ENCODE measurements at places on chromosomes 2 and 18. TPM values are rescaled to one million over a fixed set of nuclear protein-coding genes. Genes with fewer than 3 reads are reported as not detected.

- DNase-seq = no peak
- H3K27me3 ChIP-seq = no peaks in the 10 kb centered on the region
- no peaks in the 10 kb centered on the region for H3K36me3 ChIP-seq
- no peaks in the 10 kb centered on the region for H3K4me1 ChIP-seq
- no peak overlapping the region for H3K4me3 ChIP-seq
- no peak overlapping the region for H3K27ac ChIP-seq
Observed at GRCh38 chr2:166891727-166892126, 3.4 kb downstream of the XIRP2 start.

DNA sequence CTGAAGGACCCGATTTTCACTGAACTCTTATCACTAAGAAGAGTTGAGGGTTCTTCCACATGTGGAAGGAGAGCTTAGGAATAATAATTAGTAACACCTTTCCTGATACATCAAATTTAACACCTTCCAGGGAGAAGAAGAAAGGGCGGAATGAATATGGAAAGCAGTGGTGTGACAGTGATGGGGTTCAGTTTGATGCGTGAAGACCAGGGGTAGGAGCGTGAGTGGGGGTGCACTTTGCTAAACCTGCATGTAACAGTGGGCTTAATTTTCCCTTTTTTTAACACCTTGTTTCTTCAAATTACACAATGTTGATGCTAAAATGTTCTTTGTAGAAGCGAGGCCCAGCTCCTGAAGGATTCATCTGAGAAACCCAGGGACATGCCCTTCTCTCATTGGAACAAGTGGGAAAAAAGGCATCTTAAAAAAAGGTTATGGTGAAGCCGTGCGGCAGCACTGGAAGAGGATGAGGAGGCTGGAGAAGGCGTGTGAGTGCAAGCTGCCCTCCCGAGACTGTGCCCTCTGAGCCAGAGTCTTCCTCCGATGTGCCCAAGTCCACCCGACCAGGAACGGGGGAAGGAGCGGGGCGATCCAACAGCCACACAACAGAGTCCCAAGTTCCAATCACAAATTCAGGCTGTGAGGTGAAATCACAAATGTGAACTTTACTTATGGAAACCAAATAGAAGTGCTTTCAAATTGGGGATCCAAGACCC lies 80.8 kb downstream of the MBP start:
- H3K4me1 ChIP-seq = no peaks in the 10 kb centered on the region
- no peak overlapping the region for H3K4me3 ChIP-seq
- H3K27ac ChIP-seq = no peak overlapping the region
- DNase-seq = no peak
- H3K36me3 ChIP-seq = no peaks in the 10 kb centered on the region

DNA sequence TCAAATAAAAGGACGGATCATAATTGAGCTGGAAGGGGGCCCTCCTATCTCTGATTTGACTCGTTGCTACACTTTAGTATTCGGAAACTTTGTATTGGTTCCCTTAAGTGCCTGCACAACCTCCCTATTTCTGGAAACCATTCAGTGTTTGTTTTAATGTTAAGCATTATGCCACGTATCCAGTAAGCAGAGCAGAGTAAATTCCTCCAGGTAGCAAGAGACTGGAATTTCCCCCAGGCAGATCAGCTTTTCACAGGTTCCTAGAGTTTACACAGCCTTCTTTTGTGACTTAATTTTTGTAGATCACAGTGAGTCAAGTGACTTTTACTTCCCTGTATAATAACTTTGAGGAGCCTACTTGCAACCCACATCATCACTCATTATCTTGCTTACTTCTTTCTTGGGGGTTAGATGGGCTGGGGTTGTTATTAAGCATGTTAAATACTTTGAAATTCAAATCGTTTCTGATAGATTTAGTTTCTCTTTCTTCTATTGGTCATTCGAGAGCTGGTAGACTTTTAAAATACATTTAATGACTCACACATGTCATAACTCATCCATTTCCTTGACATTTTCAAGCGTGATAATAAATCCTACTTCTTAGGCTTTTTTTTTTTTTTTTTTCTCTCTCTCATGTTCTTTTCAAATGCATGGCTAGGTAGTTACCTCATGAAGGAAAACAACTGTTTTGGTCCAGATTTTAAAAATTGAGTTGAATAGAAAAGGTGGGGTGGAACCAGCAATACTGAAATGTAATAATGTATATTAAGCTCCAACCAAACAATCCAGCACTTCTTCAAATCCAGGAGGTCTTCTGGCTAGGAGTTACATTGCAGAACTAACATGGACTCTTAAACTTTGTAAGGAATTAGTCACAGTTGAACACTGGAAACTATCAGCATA lies 219.3 kb downstream of the NEDD4L start:
- H3K4me3 ChIP-seq = no peak overlapping the region
- H3K4me1 ChIP-seq = peaks cover 10% of the 10 kb centered on the region
- no peak overlapping the region for H3K27ac ChIP-seq
- H3K27me3 ChIP-seq = no peaks in the 10 kb centered on the region

DNA sequence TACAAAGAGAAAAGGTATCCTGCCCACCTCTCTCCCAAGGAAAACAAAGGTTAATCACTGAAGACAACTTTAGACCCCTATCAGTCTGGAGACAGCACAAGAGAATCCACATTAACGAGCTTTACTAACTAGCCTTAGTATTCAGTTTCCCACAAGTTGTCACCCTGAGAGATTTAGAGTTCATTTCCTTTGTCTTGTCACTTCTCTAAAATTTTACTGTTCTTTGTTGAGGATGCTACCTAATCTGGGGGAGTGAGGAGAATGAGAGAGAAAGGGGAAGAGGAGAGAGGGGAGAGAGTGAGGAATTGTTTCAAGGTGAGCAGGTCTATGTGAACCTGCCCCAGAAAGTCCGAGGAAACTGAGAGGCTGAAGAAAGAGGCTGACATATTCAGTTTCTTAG lies 28.4 kb downstream of the C2orf76 start:
- H3K4me3 ChIP-seq = no peak overlapping the region
- H3K4me1 ChIP-seq = no peaks in the 10 kb centered on the region
- DNase-seq = no peak

GULP1 gene
- 32.7 TPM for total RNA-seq

- H3K36me3 ChIP-seq = peaks cover 3% of the 10 kb centered on the region
- no peak overlapping the region for H3K4me3 ChIP-seq
- no peak overlapping the region for H3K27ac ChIP-seq
- peaks cover 8% of the 10 kb centered on the region for H3K4me1 ChIP-seq
- DNase-seq = no peak
- H3K27me3 ChIP-seq = no peaks in the 10 kb centered on the region
Observed at GRCh38 chr2:235757212-235757611, 263.4 kb downstream of the AGAP1 start.

GRCh38 chr2:9918275-9918674 lies 33.2 kb upstream of the GRHL1 start:
- H3K4me1 ChIP-seq = no peaks in the 10 kb centered on the region
- no peak overlapping the region for H3K4me3 ChIP-seq
- DNase-seq = peak; percentile 16
- peaks cover 21% of the 10 kb centered on the region for H3K36me3 ChIP-seq
- H3K27ac ChIP-seq = peak overlapping the region; percentile 44
- H3K27me3 ChIP-seq = no peaks in the 10 kb centered on the region

DNA sequence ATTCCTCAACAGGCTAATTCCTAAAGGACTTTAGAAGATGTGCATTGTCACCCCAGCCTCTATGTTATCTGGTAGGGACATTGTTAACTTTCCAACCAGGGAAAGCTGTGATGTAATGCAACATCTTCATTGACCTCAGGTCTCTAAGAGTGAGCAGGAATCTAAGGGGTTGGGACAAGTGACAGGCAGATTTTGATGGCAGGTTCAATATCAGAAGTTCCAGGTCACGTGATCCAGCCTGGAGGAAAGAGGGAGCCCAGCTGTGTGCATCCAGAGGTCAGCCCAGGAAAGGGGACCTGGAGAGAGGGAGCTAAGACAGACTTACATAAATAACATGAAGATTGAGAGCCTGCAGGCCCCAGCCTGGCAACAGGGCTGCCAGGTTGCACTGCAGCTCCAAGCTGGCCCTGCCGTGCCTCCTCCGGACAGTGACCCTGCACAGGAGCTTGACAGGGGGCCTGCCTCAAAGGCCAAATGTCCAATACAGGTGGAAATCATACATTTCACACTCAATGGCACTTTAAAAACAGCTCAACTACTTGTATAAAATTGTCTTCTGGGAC lies 262.2 kb upstream of the MGAT5 start:
- H3K27me3 ChIP-seq = no peaks in the 10 kb centered on the region
- H3K4me1 ChIP-seq = peaks cover 32% of the 10 kb centered on the region
- H3K4me3 ChIP-seq = no peak overlapping the region
- no peak for DNase-seq
- no peaks in the 10 kb centered on the region for H3K36me3 ChIP-seq

MERTK gene
- total RNA-seq = 8.7 TPM

DNA sequence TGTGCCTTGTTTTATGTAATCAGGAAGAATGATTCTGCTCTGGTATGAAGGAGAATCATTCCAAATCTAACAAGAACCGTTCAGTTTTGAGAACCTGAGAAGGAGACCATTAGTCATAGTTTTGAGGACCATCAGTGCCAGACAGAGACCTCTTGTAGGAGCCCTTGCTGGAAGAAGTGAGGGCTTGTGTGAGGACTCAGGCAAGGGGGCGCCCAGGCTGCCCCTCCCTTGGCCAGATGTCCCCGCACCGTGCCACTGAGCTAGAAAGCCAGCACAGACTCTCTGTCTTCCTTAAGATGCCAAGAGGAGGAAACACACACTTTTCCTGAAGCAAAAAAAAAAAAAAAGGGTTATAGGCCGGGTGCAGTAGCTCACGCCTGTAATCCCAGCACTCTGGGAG lies 55.7 kb upstream of the SLC39A10 start:
- H3K4me1 ChIP-seq = peaks cover 11% of the 10 kb centered on the region
- H3K4me3 ChIP-seq = no peak overlapping the region
- DNase-seq = no peak
- H3K36me3 ChIP-seq = no peaks in the 10 kb centered on the region
- H3K27ac ChIP-seq = no peak overlapping the region

DNA sequence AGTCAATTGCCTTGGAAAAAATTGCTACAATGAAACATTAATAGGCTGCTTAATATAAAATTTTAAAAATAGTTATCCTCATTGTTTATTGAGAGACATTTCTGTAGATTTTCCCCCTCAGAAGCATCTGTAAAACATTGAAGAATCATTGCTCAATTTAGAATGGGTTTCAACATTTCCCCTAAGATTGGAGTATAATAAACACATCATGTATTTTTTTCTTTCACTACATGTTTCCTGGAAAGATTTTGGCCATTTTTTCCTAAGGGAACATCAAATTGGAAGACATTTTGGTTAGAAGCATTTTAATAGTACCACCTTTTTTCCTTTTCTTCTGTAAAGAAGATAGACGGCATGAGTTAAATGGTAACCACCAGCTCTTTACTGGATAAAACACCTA lies 443.2 kb upstream of the SPHKAP start:
- no peaks in the 10 kb centered on the region for H3K36me3 ChIP-seq
- H3K27ac ChIP-seq = no peak overlapping the region
- no peak for DNase-seq
- H3K4me1 ChIP-seq = peaks cover 9% of the 10 kb centered on the region

SYT4 gene
- 0.07 TPM for total RNA-seq

DNA sequence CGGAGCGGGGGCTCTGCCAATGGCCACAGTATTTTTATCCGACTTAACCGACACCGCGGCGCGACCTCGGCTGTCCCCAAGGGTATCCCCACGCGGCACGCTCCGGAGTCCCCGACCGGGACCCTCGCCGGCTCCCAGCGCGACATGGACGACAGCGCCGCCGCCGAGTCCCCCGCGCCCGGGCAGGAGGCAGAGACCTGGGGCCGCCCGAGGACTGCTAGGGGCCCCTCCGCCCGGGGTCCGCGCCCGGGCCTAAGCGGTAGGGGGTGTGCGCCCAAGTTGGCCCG lies 468 bp downstream of the UXS1 start:
- H3K4me3 ChIP-seq = peak overlapping the region; percentile 82
- no peaks in the 10 kb centered on the region for H3K27me3 ChIP-seq
- peaks cover 5% of the 10 kb centered on the region for H3K4me1 ChIP-seq

FAM237A gene
- not detected for total RNA-seq

DNA sequence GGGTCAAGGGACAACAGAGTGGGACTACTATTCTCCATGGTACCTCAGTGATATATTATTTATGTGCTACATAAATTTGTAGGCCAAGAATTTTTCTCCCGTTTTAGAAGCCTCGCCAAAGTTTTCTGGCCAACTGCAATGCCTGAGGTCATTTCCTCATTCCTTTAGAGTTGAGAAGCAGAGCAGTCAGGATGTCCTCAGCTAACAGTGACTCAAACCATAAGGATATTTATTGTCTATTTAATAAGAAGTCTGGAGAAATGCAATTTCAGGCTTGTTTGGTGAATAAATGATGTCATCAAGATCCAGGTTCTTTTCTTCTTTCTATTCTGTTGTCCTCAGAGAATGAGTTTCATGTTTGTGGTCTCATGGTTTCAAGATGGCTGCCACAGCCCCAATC lies 91.0 kb downstream of the ADCYAP1 start:
- no peak for DNase-seq
- no peak overlapping the region for H3K4me3 ChIP-seq
- no peaks in the 10 kb centered on the region for H3K4me1 ChIP-seq
- H3K27ac ChIP-seq = no peak overlapping the region
- no peaks in the 10 kb centered on the region for H3K36me3 ChIP-seq
- H3K27me3 ChIP-seq = no peaks in the 10 kb centered on the region

LIMS3 gene
- total RNA-seq = 1.2 TPM

DNA sequence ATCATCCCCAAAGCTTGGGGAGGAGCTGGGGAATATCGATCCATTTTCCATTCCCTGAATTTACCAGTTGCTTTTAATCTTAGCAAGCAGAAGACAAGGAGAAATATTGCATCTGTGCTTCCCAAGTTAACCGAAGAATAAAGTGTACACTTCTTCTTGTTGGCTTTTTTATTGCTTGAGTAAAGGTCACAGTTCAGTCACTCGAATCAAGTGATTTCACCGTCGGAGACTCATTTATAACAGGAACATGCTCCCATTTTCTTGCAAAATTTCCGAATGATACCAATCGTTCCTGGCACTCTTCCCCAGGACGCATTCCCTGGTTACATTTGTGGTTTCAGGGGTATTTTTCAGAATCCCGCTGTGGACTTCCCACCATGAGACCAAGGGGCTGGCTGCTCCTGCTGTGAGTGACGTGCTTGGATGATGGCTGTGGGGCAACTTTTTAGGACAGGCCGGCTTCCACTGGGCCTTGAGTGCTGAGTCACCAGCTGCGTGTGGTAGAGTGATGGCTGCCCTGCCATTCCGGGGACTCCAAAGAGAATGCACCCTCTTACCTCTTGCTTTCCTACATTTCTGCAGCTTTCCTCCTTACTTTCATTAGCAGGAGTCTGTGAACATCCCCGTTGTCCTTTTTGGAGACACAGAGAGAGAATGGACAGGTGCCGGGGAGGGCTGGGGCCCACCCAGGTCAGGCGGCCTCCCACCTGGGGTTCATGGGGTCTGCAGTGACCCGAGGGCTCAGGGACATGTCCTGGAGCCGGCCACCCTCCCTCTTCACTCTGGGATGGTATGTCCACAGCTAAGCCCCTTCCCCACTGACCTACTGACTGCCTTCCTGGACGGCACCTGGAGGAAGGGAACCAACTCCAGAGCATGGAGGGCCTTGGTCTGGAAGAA lies 60.7 kb upstream of the HDAC4 start:
- H3K27me3 ChIP-seq = no peaks in the 10 kb centered on the region
- no peak for DNase-seq
- H3K4me3 ChIP-seq = no peak overlapping the region

GRCh38 chr2:160125828-160126227 lies 63.4 kb upstream of the PLA2R1 start:
- no peak overlapping the region for H3K27ac ChIP-seq
- no peak for DNase-seq
- H3K27me3 ChIP-seq = no peaks in the 10 kb centered on the region
- no peaks in the 10 kb centered on the region for H3K36me3 ChIP-seq
- H3K4me3 ChIP-seq = no peak overlapping the region

Measured in cardiac muscle cell (in vitro differentiated cells and primary cell).